ENCODE measurements at places on chromosomes 5 and 9.

DNA sequence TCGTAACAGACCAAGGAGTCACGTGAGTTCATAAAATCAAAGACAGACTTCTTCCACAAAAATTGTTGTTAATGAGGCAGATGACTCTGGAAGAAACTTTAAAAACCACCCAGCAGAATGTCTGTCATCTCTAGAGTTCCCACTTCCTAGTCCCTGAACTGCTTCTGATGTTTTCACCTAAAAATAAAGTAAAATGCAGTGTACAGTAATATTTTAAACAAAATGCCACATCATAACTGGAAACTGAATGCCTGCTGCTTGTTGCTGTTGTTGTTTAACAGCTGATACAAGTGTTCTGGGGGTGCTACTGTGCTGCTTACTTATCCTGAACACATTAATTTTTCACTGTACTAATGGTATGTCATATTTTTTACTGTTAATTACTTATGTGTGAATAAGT, 577.2 kb downstream of the MTRR start:
- DNase-seq = no peak

GRCh38 chr5:92505145-92505544, 1075.9 kb downstream of the NR2F1-AS1 start:
- no peak for DNase-seq

DNA sequence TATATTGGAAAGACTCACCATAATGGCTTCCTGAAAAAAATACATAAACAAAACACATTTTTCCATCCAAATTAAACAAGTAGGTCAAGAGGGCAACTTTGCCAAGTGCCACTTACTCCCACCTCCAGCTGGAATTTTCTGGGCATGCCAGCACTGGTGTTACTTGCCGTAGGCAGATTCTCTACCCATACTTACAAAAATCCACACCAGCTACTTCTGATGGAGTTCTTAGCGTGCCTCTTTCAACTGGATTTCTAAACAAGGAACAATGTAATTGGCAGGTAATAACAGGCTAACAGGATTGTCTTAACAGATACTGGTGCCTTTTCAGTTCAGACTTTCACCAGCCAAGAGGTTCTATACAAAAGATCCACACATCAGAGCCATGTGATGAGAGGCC, 301.4 kb downstream of the MLLT3 start:
- no peak for DNase-seq

- no peak for DNase-seq
Measured at GRCh38 chr9:70947086-70947485, 174.3 kb downstream of the TRPM3 start.

DNA sequence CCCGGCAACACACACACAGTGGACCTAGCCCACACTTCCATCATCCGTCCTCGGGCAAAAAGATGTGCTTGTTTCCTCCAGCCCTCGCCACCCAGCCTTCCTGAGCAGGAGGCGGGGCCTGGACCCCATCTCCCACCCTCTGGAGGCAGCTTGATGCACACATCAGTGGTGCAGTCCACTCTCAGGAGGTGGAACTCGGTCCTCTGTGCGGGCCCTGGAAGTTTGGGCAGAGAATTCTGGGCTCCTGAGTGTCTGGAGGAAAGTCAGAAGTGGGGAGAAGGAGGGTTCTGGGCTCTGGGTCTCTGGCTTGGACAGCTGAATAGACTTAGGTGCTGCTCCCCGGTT, 54.0 kb upstream of the NEURL1B start:
- DNase-seq = no peak

- no peak for DNase-seq
Measured at GRCh38 chr9:33193818-33194217, 26.7 kb upstream of the B4GALT1 start.

DNA sequence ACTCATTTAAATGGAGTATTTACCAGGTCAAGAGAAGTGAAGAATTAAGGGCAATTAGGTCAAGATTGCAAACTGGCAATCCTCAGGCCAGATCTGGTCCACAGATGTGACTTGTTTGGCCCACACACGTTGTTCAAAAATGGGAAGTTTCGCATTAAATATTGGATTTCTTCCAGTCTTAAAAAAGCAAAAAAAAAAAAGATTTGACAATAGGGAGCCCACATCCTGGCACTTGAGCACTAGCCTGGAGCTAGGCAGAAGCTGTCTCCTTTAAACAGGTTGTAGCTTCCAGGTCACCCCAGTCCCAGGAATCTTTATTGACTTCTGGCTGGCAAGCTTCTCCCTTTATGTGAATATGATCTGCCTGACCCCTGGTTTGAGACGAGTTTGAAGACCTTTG, 520.4 kb downstream of the RAB3C start:
- DNase-seq = no peak

All from SHP77 (cell line).